ENCODE measurements at places on chromosomes 4 and X. TPM values are rescaled to one million over a fixed set of nuclear protein-coding genes. Genes with fewer than 3 reads are reported as not detected.

- no peaks in the 10 kb centered on the region for H3K4me1 ChIP-seq
- H3K36me3 ChIP-seq = no peaks in the 10 kb centered on the region
- no peak overlapping the region for H3K27ac ChIP-seq
Measured at GRCh38 chrX:133638285-133638684, 223.0 kb upstream of the GPC4 start.

DNA sequence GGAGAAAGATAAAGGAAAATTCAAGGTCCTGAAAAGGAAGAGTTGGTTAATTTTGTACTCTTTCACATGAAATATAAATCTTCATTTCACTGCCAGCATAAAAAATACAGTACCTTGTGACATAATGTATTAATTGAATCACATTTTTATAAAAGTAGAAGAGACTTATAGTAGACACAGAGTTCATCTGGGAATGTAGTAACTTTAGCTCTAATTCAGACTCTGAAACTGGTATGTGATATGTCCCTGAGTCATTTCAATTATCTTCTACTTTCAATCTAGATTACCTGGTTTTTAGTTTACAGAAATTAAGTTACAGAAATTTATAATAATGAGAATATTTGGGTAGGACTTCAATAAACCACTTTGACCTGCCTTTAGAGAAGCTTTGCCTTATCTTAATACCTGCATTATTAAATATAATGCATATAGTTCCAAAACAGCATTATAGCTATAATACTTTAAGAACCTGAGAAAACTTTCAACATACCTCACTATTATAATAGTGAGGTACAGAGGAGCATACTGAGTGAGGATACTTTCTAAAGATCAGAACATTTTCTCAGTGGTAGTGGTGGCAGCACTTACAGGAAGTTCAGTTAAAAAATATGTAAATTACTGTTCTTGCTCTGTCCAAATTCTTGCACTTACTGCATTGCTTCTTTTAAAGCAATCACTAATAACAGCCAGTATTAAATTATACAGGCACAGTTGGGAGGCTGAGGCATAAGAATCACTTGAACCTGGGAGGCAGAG lies 11.2 kb downstream of the NEK1 start:
- H3K27ac ChIP-seq = no peak overlapping the region
- H3K4me3 ChIP-seq = no peak overlapping the region
- DNase-seq = no peak

- H3K4me1 ChIP-seq = peaks cover 37% of the 10 kb centered on the region
- no peaks in the 10 kb centered on the region for H3K27me3 ChIP-seq
- DNase-seq = no peak
Measured at GRCh38 chrX:101419489-101419888, 11.5 kb downstream of the HNRNPH2 start.

The PYURF gene
- total RNA-seq = 73.2 TPM
